ENCODE measurements at places on chromosomes 3 and 15.

- DNase-seq: no peak
Observed at GRCh38 chr3:191444569-191444968, 16.4 kb upstream of the PYDC2 start.

- no peak for DNase-seq
Observed at GRCh38 chr3:72659596-72659995, 188.6 kb downstream of the SHQ1 start.

DNA sequence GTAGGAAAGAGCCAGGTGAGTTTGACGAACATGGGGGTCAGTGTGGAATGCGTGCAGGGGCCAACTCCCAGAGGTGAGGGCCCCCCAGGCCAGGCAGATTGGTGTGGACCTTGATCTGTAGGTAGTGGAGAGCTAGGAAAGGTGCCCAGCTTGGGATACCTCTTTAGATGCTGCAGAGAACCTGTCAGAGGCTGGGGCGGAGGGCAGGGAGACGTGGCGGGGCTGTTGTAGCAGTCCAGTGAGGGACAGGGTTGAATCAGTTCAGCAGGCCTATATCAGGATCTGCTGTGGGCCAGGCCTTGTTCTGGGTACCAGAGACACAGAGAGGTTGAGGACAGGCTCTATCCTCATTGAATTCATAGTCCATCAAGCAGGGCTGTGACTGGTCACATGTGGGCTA, 8.6 kb downstream of the SNX33 start:
- no peak for DNase-seq

- no peak for DNase-seq
Observed at GRCh38 chr3:177689869-177690268, 492.6 kb upstream of the TBL1XR1 start.

DNA sequence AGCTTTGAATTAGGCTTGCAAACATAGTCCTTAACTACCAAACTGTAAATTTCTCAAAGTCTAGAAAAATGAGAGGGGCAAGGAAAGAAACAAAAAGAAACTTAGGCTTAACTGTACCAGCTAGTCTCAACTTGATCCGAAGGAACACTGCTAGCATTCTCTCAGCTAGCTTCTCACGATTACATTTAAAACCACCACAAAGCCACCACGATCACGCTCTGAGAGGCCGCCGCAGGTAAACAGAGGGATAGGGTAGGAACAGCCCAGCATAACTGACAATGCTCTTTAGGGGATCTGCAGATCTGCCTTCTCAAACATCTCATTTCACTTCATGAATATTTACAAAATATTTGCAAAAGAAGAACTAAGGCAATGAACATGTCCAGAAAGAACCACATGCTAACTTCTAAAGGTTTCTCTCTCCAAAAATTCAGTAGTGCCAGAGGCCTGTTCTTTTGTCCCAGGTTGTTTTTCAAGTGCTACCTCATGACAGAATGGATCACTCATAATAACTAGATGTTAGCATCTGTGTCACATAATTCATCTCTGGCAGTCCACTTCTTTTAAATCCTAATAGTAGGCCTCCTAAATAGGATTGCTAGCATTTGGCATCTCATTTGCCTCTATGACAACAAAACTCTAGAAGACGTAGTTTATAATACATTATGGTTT, 18.9 kb downstream of the VGLL4 start:
- no peak for DNase-seq

DNA sequence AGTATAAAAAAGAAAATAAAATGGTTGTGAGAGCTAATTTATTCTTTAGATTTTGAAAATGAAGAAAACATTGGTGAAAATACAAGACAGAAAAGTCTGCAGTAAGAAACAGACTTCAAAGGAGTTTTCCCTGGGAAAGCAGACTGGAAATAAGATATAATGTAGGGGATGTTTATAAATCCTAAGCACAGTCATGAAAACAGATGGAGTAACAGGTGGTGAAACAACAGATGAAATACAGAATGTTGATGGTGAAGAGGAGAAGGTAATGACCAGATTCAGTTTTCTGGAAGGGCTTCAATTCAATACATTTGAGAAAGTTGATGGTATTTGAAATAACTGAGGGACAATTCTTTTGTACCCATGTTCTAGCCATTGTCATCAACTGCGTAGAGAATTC, 353.9 kb downstream of the CHL1 start:
- DNase-seq: no peak

DNA sequence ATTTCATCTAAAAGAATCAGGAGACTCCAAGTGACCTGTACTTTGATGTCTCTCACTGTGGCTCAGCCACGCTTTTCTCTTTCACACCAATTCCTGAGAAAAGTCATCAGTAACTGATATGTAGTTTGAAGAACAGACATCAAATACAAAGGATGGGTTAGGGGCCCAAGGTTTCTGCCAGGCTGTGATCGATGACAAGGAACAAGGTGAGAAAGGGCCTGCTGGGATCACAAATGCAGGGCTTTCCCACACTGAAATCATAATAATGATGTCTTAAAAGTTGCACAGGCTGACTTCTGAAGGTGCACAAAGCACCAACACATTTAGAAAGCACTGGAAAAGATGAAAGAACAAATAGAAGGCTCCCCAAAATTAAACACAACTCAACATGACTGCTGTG, 396.9 kb downstream of the MAGI1 start:
- DNase-seq: no peak

Measured in GM19239 (cell line).